MV-4-11 (cell line): ENCODE measurements at places on chromosomes 13 and 19.

- no peak for DNase-seq
Measured at GRCh38 chr19:54121259-54121658, 5.7 kb downstream of the PRPF31 start.

DNA sequence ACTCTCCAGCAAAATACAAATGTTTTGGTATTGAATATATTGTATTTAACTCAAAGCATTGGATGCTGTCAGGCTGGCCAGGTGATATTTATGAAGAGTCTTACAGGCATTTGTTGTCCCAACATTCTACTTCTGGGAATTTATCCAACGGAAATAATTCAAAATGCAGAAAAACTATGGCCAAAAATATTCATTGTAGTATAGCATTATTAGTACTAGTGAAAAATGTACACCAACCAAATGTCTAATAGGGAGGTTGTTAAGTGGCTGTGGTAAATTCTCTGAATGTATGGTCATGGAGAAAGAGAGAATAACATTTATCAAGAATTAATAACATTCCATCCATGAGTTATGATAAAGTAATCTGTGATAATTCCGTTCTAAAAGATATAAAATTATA is 38.6 kb upstream of the GAS6 start:
- no peak for DNase-seq

- no peak for DNase-seq
Measured at GRCh38 chr13:33611121-33611805, 206.7 kb upstream of the RFC3 start.

- DNase-seq: no peak
Measured at GRCh38 chr19:46085888-46086287, 38.6 kb downstream of the IGFL3 start.

DNA sequence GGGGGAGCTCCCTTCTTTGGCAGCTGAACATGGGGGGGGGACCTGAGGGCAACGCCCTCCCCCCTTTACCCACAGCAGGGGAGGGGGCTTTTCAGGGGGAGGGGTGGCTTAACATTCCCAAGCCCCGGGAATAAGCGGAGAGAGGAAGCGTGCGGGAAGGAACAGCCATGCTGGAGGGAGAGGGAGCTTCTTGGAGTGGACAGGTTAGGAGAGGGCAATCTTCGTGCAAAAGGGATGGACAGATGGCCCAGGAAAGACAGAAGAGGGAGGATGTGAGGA is 10.8 kb downstream of the C19orf81 start:
- no peak for DNase-seq

DNA sequence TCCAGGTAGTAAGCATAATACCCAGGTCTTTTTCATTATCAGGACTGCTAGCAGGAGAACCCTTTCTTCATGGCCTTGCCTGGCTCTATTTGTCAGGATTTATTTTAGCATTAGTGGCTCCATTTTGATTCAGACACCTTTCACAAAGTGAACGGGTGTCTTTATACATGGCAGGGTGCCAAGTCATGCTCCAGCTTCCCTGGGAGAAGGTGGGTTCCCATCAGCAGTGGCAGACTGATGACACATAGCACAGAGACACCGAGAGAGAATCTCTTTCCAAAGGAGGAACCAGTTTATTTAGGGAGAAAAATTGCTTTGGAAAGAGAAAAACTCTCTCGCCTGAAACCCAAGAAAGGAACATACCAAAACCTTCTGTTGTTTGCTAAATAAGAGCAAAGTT is 135.3 kb upstream of the TMTC4 start:
- DNase-seq: no peak

- DNase-seq: peak; percentile 96
Measured at GRCh38 chr19:47389150-47389556, 30.2 kb downstream of the MEIS3 start.

DNA sequence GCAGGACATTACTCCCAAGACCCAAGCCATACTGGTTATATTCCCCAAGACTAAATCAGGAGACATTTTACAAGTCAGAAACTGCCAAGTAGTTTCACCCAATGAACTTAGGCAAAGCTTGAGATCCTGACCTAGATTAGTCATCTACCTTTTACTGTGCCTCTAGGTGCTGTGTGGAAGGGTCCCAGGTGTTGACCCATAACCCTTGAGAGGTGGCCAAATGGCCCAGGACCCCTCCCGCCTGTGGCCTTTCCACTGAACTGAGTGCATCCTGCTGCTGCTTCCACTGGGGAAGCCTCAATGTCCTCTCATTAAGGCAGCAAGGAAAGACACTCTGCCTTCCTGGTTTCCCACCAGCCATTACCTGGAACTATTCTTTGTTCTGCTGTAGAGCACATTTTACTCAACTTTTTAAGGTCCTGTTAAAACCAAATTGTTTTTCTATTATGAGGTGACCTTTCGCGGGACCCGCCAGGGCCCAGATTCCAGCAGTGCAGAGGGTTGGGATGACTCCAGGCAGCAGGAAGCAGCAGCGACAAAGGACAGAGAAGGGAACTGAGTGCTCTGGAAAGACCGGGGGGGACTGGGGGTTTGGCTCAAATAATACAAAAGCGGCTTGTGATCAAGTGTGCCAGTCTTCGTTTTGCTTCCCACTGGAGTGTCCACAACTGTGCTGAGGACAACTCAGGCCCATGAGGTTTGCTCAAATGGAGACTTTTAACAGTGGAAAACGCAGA is 27.1 kb downstream of the ANKRD10 start:
- no peak for DNase-seq

- DNase-seq: no peak
Measured at GRCh38 chr19:53659292-53659691, 27.5 kb downstream of the DPRX start.

DNA sequence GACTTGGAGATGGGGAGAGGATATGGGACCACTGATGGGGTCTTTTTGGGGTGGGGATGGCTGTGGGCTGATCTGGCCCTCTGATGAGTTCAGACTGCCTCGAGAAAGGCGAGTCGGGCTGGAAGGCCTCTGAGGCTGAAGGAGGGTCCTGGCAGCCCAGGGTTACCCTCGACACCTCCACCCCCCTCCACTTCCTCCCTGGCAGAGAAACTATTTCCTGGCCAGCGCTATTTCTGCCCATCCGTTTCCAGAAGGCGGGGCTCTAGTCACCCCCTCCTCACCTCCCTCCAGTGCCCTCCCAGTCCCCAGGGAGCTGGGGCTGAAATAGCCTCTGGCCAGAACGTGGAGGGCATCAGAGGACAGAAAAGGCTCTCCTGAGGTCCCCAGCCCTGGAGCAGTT is 9.7 kb downstream of the EXOC3L2 start:
- DNase-seq: no peak

GRCh38 chr13:74743992-74744391 is 609.8 kb upstream of the KLF12 start:
- DNase-seq: no peak

DNA sequence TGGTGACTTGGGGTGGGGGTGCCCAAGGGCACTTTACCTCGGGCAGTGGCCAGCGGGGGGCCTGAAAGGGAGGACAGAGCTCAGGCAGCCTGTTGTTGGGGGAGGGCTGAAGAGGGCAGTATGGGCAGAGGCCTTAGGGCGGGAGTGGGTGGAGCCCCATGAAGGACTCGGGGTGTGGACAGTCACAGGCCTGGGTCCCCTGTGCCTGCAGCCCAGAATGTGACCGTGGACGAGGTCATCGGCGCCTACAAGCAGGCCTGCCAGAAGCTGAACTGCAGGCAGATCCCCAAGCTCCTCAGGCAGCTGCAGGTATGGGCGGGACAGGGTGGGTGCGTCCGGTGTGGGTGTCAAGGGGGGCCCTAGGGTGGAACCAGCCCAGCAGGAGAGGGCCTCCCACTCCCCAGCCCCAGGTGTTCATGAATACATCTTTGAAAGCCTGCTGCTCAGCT is 22.5 kb downstream of the NKPD1 start:
- no peak for DNase-seq

- no peak for DNase-seq
Measured at GRCh38 chr19:35120898-35121297, 5.3 kb downstream of the FXYD3 start.

GRCh38 chr19:49344505-49345423 is 9.6 kb downstream of the CD37 start:
- no peak for DNase-seq

GRCh38 chr19:37979547-37980082 is 72.6 kb downstream of the SIPA1L3 start:
- no peak for DNase-seq

DNA sequence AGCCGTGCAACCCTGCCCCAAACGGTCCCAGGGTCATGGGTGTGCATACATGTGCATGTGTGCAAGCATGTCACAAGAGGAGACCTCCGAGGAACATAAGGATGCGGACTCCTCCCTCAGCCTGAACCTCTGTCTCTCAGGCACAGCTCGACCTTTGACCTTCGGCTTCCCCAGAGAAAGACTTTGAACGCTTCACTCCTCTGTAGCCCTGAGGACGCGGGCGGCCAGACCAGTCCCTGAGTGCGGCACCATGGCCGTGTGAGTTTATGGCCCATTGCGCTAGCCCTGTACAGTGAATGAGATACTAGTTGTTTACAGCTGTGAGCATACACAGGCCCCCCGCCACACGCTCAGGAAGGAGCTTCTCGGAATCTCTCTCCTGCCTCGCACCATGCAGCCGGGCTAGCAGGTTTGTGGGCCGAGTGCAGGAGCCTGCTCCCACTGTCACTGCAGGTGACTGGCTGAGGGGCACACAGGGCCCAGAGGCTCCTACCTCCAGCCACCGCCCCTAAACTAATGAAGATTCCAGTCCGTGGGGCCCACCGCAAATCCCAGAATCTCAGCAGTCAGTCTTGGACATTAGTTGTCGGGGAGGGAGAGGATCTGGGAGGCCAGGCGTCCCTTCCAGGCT is 10.8 kb downstream of the RASA3 start:
- DNase-seq: no peak

DNA sequence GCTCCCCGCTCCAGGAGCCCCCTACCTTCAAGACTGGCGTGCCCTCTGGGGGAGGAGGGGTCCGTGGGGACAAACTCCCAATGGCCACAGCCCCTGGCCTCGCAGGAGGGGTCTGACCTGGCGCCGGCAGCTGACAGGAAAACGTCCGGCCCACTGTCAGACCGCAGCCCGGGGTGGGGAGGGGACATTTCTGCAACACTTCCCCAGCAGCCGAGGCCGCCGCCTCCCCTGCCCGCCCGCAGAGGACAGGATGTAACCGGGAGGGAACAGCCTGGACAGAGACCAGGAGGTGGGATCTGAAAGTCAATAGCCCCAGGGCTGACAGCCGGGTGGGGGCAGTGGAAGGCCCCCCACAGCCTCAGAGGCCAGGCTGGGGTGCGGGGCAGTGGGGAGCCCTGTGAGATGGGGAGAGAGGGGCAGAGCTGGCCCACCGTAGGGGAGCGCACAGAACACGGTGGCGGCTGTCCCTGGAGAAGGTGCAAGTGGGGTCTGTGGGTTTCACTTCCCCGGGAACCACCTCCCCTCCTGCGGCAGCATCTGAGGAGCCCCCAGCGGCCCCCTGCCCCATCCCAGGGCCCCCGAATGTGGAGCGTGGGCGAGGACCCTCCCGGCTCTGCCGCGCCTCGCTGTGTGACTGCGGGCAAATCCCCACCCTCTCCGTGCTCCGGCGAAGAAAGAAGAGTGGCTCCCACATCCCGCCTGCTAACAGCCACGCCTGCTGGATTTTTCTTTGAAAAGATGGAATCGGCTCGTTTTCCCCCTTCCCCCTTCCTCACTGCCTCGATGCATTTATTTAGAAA is at the start of gene PEAK3:
Gene PEAK3 (minus strand): TSS at position 114 of the 800 bp plus-strand sequence. CDS start 1,244 bp downstream, outside the sequence.
- DNase-seq: peak; percentile 81

DNA sequence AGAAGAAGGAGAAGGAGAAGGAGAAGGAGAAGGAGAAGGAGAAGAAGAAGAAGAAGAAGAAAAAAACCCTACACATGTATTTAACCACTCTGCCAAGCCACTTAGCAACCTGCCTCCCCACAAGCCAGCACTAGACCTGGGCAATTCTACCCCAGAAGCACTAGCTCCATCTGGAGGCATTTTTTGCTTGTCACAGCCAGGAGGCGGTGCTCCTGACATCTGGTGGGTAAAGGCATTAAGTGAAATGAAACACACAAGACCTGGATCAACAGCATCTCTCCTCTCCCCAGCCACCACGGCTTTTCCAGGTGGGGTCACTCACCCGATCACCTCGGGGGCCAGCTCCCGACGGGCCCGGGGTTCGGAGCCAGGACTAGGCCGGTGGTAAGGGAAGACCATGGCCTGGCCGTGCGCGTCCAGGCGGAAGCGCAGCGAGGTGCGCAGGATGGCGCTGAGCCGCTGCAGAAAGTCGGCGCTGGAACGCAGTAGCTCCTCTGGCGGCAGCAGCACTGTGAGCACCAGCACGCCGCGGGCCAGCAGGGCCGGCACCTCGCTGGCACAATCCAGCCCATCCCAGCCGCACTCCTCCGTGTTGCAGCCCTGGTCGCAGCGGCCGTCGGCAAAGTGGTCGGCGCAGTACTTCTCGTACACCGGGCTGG is 26.9 kb downstream of the NOTCH3 start:
- peak; percentile 76 for DNase-seq

DNA sequence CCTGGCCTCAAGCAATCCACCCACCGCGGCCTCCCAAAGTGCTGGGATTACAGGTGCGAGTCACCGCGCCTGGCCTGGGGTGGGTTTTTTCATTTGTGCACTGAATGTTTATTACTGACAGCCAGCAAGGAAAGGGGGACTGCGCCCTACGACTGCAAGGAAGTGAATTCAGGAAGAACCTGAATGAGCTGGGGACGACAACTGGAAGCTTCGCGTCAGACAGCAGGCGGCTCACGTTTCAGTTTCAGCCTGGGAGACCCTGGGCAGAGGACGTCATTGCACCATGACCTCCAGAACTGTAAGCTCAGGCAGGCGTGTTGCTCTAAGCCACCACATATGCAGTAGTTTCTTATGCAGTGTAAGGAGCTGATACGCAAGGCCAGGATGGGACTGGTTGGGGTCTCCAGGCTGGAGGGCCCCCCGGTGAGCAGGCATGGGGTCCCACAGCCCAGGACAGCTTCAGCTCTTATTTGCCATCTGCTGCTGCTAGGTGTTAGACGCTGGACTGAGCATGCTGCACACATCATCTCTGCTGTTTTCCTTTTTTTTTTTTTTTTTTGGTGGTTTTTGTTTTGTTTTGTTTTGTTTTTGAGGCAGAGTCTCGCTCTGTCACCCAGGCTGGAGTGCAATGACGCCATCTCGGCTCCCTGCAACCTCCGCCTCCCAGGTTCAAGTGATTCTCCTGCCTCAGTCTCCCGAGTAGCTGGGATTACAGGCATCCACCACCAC is 66.6 kb downstream of the GADD45B start:
- DNase-seq: peak; percentile 80

DNA sequence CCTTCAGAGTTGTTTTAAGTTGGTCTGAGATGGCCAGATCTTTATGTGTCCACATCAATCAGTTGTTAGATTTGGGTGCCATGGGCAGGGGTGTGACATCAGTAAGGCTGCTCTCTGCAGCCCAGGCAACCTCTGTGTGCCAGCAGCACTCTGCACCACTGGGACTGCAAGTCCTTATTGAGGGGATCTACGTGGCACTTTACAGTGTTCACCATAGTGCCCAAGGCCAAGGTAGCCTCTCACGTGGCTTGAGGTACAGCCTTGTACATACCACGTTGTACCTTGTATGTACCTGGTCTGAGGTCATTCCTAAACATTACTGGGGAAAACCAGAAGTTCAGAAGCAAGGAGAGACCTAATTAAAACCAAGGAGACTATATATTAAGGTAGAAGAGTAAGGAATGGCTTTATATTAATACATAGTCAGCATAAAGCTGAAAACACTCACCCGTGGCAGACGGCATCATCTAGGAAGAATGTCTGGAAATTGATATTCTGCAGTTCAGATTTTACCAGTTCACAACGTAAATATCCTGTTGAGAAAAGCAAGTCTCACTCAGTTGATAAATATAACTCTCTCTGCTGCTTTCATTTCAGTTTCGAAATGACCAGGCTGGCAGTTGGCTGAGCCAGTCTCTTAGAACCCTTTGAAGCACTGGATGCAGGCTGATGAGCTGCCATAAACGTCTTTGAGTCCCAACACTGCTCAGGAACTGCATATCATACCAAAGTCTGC is 128.8 kb downstream of the ZDHHC20 start:
- peak; percentile 68 for DNase-seq

- DNase-seq: no peak
Measured at GRCh38 chr19:1259876-1260748, 9.0 kb upstream of the CIRBP start.
